ENCODE measurements at places on chromosomes 2 and 18.
A peak's percentile ranks its signal among the peaks of the same experiment; 100 is the strongest.

DNA sequence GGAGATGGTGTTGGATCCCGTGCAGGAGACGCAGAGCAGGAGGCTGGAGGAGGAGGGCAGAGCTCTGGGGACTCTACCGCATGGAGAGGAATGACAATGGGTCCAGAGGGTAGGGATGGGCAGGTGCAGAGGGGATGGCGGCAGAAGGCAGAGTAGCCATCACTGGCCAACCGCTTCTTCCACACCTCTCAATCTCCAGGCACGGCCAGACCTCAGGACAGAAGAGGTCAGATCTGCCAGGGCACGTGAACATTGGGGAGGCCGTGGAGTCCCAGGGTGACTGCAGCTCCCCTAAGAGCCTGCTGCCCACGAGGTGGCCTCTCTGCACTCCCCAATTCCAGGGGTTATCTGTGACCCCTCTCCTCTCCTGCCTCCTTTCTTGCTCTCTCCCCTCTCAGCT lies 162.7 kb upstream of the HDAC4 start:
- no peak for DNase-seq

DNA sequence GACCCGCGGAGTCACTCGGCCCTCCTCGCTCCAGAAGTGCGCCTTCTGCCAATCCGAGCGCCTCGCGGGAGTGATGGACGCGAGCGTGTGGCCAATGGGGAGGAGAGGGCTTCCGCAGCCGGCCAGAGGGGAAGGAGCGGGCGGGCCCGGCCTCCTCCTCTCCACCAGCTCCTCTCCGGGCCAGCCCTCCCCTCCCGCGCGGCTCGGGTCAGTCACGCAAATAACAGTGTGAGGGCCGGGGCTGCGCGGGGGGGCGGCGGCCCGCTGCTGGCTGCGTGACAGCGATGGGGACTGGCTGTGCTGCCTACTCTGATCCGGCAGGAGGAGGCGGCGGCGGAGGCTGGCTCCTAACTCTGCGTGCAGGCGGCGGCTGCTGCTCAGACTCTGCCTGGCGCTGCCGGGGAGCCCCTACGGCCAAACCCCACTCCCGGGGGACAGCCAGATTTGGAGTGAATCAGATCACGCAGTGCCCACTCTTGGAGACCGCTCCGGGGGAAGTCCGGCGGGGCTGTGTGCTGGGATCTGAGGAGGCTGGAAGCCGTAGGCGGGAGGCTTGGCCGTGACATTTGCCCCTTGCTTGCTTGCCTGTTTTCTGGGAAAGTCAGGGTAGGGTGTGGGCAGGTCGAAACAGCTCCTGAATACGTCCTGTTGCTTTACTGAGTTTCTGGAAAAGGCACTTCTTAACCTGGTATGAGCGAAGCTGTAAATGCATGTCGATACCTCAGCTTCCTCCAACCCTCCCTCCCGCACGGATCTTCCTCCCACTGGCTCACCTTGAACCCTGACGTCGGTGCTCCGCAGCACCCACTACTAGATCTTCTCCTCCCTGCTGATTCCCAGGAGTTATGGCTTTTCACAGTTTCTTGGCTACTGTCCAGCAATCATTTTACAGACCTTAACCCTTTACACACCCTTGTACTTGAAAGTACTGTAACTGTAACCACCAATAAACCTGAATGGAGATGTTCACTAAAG lies 97.9 kb upstream of the SERTAD2 start:
- peak; percentile 99 for DNase-seq

DNA sequence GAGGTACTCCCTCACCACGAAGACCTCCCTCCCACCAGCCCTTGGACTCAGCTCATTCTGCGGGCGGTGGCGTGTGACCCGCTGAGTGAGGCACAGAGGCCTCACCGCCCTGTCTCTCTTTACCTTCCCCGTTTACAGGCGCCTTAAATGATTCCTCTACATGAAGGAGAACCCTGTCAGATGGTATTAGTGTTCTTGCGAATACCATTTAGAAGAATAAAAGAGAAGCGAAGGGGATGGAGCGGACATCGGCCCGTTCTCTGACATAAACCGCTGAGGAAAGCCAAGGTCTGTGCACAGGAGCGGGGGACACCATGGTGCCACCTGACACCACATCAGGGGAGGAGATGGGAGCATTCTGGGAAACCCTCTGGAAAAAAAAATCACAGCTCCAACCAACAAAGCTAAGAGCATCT lies 179.8 kb downstream of the HDAC4 start:
- no peak for DNase-seq

GRCh38 chr18:34864836-34865497 lies 154.9 kb downstream of the DTNA start:
- no peak for DNase-seq

DNA sequence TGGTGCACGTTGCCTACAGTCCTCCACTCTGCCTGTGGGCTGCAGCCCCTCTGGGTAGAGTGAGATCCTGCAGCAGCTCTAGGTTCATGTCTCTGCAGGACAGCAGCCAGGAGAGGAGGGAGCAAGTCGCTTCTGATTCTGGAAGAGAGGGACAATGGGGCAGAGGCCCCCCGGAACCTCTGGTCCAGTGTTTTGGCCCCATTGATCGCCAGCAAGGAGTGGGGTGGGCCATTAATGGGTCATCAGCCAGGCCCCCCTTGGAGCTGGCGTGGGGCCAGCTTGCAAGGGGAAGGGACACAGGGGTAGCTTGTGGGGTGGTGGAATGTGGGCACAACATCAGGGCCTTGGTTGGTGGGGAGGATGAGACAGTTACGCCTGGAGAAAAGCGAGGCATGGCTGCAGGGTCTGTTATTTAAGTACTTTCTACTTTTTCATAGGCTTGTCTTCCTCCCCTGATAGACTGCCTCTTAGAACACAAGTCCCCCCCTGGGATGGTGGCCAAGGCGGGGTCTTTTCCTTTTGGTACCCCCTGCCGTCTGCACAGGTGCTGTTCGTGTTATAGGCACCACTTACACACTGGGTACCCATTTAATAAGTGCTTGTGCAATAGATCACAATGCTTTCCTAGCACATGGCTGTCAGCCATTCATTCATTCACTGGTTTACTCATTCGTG lies 44.6 kb downstream of the INHBB start:
- DNase-seq, result peak; percentile 1

GRCh38 chr18:47485221-47485797 lies 233.8 kb upstream of the SKOR2 start:
- DNase-seq, result no peak

- no peak for DNase-seq
Measured at GRCh38 chr2:215845839-215846586, 167.3 kb downstream of the MREG start.
